ENCODE measurements at places on chromosomes 13 and 19. TPM values are rescaled to one million over a fixed set of nuclear protein-coding genes. Genes with fewer than 3 reads are reported as not detected.

DNA sequence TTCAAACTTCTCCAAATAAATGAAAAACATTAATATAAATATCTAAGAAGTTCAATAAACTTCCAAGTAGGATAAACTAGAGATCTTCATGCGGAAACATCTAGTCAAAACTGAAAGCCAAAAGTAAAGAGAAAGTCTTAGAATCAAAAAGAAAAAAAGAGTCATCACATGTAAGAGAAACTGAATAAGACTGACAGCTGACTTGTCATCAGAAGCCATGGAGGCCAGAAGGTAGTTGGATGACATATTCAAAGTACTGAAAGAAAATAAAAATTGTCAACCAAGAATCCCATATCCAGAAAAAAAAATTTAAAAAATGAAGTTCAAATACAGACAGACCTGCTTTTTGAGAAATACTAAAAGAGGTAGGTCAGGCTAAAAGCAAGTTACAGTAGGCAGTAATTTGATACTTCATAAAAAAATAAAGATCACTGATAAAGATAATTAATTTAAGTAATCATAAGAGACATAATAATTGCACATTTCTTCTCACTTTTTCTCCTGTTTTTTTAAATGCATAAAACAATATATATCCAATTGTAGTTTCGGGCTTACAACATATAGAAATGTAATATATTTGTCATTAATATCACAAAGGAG lies 327.6 kb upstream of the PCDH9 start:
- no peaks in the 10 kb centered on the region for H3K4me1 ChIP-seq
- H3K4me3 ChIP-seq: no peak overlapping the region
- H3K27ac ChIP-seq: no peak overlapping the region
- H3K36me3 ChIP-seq: no peaks in the 10 kb centered on the region
- no peak for DNase-seq
- H3K27me3 ChIP-seq: no peaks in the 10 kb centered on the region

DNA sequence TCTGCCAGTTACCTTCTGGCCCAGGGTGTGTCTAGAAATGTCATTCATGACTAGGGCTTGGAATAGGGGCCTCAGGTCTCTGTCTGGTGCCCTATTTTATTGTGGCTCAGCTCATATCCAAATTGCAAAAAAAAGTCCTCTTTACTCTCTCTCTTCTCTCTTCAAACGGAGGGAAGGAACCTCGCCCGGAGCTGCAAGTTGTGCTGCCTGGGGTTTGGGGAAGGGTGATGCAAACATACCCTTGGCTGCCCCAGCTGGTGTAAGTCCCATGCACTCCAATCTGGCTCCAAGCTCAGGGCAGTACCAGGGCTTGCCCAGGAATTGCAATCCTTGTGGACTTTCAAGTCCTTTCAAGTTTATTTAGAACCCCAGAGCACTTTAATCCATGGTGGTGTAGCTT lies 549.6 kb downstream of the PCDH17 start:
- no peak overlapping the region for H3K4me3 ChIP-seq
- H3K27ac ChIP-seq: no peak overlapping the region
- H3K27me3 ChIP-seq: no peaks in the 10 kb centered on the region
- no peak for DNase-seq
- no peaks in the 10 kb centered on the region for H3K36me3 ChIP-seq

DNA sequence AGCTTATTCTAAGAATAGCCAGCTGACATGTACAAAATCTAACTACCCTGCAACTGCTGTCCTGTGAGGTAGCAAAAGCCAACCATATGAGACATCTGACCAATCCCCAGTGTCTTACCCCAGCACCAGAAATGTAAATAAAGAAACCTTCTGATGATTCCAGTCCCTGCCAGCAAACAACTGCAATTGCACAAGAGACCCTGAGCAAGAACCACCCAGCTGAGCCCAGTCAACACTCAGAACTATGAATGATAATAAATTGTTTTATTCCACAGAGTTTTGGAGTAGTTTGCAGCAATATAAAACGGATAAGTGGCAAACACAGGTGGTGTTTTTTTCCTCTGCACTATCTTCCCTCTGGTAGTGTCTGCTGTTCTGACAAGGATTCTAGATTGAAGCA lies 94.9 kb downstream of the ERCC5 start:
- no peak overlapping the region for H3K4me3 ChIP-seq
- DNase-seq: no peak
- no peaks in the 10 kb centered on the region for H3K36me3 ChIP-seq

DNA sequence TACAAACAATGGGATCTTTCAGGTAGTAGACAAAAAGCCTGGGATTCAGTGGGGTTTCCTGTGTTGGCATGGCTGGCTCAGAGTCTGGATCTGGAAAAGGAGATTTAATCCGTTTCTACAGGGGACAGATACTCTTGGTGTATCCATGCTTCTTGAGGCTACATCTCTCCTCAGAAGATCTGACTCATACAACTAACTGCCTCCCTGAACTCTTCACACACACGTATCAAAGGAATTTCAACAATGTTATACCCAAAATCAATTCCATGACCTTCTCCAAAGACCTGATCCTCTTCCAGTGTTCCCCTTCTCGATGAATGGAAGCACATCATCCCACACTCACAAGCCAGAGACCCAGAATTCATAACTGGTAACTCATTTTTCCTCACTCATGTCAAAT lies 435.3 kb upstream of the NBEA start:
- no peaks in the 10 kb centered on the region for H3K36me3 ChIP-seq
- no peaks in the 10 kb centered on the region for H3K27me3 ChIP-seq
- H3K27ac ChIP-seq: no peak overlapping the region
- no peaks in the 10 kb centered on the region for H3K4me1 ChIP-seq
- DNase-seq: no peak
- H3K4me3 ChIP-seq: no peak overlapping the region

DNA sequence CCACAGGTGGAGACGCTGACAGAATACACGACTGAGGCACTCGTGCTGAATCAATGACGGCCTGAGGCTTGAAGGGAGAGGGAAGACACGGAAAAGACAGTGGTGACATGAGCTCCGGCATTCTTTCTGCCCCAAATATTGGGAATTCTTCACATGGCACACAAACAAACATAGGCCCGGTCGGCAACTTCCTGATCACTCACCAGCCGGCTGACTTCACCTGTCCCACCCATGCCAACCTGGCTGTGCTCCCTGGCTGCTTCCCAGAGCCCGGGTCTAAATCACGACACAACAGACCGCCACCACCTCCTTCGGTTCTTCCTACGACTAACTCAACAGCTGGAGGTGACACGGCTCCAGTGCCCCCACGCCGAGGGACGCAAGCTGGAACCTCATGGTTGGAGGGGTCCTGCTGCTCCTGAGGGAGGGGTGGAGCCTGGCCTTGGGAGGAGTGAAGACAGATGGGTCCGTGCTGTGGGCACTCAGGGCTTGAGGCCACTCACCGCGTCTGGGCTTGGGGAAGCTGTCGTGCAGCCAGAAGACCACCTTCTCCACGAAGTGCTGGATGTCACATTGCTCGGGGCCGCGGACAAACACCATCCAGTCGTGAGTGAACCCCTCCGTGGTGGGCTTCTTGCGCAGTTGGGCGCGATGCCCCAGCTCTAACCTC lies 9.6 kb downstream of the MLLT1 start:
- no peak for DNase-seq
- H3K36me3 ChIP-seq: no peaks in the 10 kb centered on the region
- peaks cover 54% of the 10 kb centered on the region for H3K4me1 ChIP-seq
- H3K27me3 ChIP-seq: no peaks in the 10 kb centered on the region

DNA sequence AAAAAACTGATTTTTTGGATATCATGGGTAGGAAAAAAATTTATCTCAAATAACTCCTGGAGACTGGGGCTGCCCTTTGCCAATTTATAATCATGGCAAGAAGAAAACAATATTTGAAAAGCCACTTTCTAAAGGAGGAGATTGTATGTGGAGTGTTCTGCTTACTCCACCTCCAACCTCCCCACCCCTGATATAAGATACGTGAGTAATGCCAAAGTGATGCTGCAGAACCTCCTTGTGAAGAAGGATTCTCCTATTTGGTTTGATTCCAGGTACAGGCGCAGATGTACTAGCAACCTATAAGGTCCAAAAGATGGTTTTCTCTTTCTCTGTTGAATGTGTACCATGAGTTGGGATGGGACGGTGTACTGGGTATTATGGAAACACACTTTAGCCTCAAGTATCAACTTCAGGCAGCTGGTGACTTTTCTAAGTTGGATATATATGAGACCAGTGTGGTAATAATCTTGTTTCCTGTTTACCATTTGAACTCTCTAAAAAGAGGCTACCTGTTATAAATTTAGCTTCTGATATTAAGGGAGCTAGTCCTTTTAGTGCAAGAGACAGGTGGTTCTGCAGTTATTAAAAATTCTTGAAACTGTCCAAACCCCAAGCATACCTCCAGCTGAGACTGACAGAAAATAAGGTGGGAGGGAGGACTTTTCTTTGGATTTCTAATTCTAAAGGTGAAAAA lies 724.0 kb upstream of the MIR17HG start:
- H3K27ac ChIP-seq: no peak overlapping the region
- DNase-seq: no peak
- H3K4me1 ChIP-seq: peaks cover 3% of the 10 kb centered on the region
- H3K27me3 ChIP-seq: no peaks in the 10 kb centered on the region
- no peaks in the 10 kb centered on the region for H3K36me3 ChIP-seq

KLF16 gene
- total RNA-seq: 2.3 TPM

ZNF578 gene
- not detected for total RNA-seq

DNA sequence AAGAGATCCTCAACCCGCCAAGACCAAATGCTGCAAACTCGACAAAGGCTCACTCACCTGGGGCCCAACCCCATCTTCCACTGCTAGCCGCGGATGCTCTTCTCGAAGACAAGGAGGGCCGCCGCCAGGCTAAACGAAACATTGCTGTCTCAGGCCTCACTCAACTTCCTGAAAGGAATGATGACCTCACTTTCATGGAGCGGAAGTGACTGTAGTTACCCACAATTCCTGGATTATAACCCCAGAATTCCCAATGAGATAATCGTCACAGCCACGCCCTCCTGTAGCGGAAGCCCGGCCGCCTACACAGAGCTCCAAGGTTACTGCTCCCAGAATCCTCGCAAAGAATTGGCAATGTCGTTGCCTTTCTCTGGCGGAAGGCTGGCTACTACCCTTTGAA lies 10.5 kb upstream of the ZNF112 start:
- H3K4me3 ChIP-seq: no peak overlapping the region
- no peaks in the 10 kb centered on the region for H3K4me1 ChIP-seq

NCAN gene
- not detected for total RNA-seq

PRR20E gene
- total RNA-seq: not detected

ZC3H4 gene
- total RNA-seq: 18.9 TPM

DNA sequence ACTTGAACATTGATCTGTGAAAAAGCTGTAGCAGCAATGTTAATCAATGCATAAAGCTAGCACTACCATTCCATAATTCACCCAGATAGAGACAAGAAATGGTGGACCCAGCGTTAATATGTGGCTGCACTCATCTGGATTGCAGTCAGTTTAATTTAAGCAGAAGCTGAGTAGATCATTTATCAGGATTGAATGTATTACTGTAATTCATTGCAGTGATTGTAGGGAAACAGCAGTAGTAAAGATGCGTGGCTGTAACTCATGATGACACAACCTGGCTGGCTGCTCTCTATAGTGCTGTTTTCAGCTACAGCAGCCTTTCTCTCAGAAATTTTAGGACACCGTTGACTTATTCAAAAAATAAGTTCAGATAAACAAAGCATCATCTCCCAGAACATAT lies 499.5 kb upstream of the SLITRK6 start:
- no peak overlapping the region for H3K4me3 ChIP-seq
- DNase-seq: no peak
- no peak overlapping the region for H3K27ac ChIP-seq
- no peaks in the 10 kb centered on the region for H3K36me3 ChIP-seq
- H3K4me1 ChIP-seq: no peaks in the 10 kb centered on the region

C5AR2 gene
- total RNA-seq: 0.52 TPM

DNA sequence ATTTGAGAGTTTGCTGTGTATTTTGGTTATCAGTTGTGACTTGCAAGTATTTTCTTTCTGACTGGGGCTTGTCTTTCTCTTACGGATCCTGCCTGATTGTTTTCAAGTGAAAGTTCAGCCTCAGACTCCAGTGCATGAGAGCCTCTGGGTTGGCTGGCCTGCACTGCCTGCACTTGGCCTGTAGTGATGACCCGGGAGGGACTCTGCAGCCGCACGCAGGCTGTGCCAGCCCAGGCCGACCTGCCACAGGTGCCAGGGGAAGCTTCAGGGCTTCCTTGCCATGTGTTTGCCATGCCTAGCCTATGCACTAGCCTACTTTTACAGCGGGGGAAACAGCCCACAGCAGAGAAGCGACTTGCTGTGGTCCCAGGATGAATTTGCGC lies 77.0 kb downstream of the KDM4B start:
- H3K27ac ChIP-seq: peak overlapping the region; percentile 27
- no peak overlapping the region for H3K4me3 ChIP-seq
- H3K27me3 ChIP-seq: no peaks in the 10 kb centered on the region
- no peak for DNase-seq

DNA sequence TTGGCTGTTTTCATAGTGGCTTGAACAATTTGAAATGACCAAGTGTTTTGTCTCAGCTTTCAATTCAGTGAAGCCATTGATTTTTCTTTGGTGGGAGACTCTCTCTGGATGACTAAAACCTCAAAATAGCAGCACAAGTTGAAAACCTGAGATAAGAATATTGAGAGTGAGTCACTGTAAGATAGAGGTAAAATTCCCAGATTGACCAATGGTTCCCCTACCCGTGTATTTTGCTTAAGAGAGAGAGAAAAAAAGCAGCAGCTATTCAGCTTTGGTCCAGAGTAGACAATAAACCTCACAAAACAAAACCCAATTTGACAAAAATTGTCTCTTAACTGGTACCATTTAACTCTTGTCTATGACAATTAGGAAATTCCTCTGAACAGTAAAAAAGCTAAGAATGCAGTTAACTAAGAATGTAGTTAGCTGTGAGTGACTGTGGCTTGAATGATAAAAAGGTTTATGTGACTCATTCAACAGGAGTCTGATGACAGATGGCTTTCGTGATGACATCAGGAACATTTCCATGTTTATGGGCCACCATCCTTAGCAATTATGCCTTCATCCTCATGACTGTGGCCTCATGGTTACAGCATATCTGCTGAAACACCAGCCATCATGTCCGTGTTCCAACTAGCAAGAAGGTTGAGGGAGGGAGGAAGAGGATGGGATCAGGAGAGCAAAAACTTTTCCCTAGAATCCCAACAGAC lies 356.9 kb downstream of the NDFIP2 start:
- no peaks in the 10 kb centered on the region for H3K27me3 ChIP-seq
- H3K4me1 ChIP-seq: no peaks in the 10 kb centered on the region
- H3K36me3 ChIP-seq: no peaks in the 10 kb centered on the region
- no peak for DNase-seq
- no peak overlapping the region for H3K4me3 ChIP-seq

ZNF780A gene
- total RNA-seq: 3.3 TPM

- H3K27ac ChIP-seq: no peak overlapping the region
- H3K27me3 ChIP-seq: no peaks in the 10 kb centered on the region
- no peaks in the 10 kb centered on the region for H3K36me3 ChIP-seq
- DNase-seq: no peak
- no peak overlapping the region for H3K4me3 ChIP-seq
- H3K4me1 ChIP-seq: no peaks in the 10 kb centered on the region
Observed at GRCh38 chr13:66984241-66984640, 245.9 kb downstream of the PCDH9 start.

MUC16 gene
- total RNA-seq: 0.66 TPM

- H3K27me3 ChIP-seq: no peaks in the 10 kb centered on the region
- DNase-seq: no peak
- H3K36me3 ChIP-seq: no peaks in the 10 kb centered on the region
- H3K4me3 ChIP-seq: no peak overlapping the region
Observed at GRCh38 chr13:112638157-112638750, 50.3 kb upstream of the TUBGCP3 start.
